Mammary epithelial cell (primary cell): ENCODE measurements at places on chromosomes 4 and X.
A peak's percentile ranks its signal among the peaks of the same experiment; 100 is the strongest.

- DNase-seq = no peak
These were observed 295.3 kb upstream of the CTSO start for GRCh38 chr4:156248917-156249316.

DNA sequence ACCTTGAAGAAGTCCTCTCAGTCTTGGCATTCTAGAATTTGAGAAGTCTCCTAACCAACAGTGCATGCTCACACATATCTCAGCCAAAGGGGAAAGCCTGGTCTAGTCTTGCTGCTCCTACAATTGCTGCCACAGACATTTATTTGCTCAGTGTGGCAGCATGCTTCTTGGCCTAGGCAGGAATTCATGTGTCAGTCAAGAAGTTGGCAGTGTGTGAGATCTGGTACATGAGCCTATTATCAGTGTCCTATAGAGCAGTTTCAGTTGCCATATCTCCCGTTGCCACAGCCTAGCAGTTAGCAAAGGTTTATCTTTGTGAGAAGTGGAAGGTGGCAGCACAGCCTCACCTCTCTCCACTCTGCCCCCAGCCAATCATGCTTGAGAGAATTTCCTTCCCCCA is 176.9 kb upstream of the ARHGEF9 start:
- no peak for DNase-seq

DNA sequence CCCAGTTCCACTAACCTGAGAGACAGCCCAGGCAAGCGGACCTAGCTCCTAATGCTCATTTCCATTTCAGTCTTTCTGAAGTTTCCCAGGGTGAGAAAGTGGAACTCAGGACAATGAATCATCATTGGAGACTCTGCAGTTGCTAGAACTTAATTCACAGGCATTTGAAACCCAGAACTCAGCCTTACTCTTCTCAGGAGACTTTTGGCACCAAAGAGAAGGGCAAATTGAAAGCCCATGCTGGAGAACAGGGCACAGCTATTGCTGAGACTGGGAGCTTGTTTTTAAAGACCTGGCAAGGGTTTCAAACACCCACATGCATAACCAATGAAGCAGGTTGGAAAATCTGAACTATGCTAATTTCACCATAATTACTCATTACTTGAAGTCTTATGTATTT is 36.0 kb downstream of the BST1 start:
- DNase-seq = no peak

- DNase-seq = no peak
These were observed 947.5 kb downstream of the PCDH7 start for GRCh38 chr4:31667686-31668085.

DNA sequence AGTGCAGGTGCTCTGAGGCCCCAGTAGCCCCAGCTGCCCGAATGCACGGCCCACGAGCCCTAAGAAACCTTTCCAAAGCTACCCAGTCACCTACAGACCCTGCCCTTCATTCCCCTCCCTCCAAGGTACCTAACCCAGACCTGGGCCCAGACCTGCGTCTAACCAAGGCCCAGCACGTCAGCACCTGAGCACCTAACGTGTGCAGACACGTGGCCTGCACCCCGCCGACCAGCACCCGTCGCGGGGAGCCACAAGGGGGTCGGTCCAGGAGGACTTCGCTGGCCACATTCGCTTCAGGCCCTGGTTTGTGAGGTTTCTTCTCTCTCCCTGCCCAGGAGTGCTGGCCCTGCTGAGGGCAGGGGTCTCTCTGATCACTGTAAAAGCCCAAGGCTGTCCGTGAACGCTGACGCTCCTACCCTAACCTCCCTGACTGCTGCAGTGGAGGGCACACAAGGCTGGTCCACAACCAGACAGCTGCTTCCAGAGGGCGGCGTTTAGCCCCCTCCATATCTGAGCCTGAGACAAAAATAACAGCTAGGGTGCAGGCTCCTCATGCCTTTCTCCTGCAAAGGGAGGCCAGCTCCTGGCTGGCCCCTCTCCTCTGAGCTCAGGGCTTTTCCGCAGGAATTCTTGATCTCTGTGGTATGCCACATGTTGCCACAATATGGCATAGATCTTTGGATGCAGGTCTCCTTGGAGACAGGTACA is 31.8 kb downstream of the WDR1 start:
- DNase-seq = no peak

GRCh38 chr4:163148466-163149336 is 18.0 kb downstream of the NAF1 start:
- DNase-seq = no peak

DNA sequence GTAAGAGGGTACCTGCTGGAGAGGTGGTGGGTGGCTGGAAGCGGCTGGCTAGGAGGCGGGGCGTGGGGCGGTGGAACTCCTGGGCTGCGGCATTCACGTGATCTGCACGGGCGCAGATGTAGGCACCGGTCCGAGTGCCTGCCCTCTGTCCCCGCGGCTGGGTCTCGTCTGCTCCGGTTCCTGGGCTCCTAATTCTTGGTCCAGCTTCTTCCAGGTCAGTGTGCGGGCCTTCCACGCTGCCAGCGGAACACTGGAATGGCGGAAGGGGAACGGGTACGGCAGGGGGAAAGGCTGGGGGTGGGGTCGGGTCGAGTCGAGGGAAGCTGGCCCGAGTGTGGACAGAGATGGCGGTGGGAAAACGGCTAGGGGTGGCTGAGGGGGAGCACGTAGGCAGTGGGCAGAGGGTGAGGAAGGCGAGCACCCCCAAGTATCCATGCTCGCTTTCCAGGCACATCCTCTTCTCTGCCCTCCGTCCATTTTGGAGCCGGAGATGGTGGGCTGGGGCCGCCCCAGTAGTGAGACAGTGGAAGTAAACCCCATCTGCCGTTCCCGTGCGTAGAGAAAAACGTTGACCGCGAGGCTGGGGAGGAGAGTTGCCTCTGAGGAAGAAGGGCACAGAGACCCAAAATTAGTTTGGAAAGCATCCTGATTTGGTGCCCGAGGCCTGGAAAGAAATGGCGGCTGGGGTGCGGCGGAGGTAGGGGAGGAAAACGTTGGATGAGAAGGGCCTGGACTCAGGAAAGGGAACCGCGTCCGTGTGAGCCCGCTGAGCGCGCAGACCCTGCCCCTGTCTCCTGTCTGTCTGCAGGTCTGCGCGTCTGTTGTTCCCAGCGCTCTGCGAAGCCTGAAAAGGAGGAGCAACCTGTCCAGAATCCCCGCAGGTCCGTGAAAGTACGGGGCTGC is at the start of gene TCEAL4:
Gene TCEAL4 (plus strand): TSS at position 105 of the 903 bp plus-strand sequence. CDS start 1,161 bp downstream, outside the sequence.
- peak; percentile 13 for DNase-seq

- DNase-seq = no peak
These were observed 10.8 kb upstream of the RHOH start for GRCh38 chr4:40185830-40186664.

- no peak for DNase-seq
These were observed 111.4 kb upstream of the TTC29 start for GRCh38 chr4:147056940-147057610.

- peak; percentile 35 for DNase-seq
These were observed 211.9 kb upstream of the NRK start for GRCh38 chrX:105610411-105610810.

- DNase-seq = peak; percentile 76
These were observed 51.2 kb upstream of the HCCS start for GRCh38 chrX:11059933-11060332.

- peak; percentile 35 for DNase-seq
These were observed 133.0 kb upstream of the TMLHE start for GRCh38 chrX:155745792-155746191.

DNA sequence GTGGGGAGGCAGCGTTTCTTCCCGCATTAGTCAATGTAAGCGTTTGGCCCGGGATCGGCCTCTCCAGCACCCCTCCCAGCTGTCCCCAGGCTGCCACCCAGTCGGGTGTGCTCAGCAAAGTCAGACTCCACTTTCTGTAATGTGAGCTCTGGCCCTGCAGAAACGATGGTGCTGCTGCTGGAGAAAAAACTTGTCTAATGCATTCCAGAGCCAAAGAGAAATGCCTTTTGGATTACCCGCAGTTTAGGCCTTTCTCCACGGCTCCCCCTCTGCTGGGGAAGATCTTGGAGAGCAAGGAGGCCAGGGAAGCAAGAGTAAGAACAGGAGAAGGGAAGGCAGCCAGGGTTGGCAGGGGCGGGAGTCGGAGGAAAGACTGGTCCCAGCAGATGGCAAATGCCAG is 55.2 kb downstream of the ELF4 start:
- no peak for DNase-seq

- DNase-seq = no peak
These were observed 70.7 kb upstream of the HCCS start for GRCh38 chrX:11040405-11040804.

DNA sequence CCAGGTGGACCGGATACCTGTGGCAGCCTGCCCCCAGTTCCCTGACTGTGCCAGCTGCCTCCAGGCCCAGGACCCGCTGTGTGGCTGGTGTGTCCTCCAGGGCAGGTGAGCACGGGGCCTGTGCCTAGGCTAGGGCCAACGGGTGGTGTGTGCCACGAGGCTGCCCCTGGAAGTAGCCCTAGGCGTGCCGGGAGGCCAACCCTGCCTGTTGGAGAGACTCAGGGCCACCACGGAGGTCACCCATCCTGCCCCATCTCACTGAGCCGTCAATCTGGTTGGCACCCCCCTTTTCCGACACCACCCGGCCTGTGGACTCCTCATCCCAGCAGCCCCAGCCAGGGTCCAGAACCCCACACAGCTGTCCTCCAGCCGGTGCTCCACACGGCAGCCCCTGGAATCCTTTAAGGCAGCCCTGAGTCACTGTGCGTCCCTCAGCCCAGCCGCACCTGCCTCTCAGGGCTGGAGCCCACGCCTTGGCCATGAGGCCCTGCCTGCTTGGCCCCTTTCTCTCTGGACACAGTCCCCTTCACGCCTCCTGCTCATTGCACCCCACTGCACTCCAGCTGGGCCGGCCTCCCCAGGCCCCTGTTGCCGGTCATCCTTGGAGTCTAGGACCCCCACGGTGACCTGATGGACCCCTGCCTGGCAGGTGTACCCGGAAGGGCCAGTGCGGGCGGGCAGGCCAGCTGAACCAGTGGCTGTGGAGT is 5.3 kb downstream of the PLXNB3 start:
- DNase-seq = no peak

DNA sequence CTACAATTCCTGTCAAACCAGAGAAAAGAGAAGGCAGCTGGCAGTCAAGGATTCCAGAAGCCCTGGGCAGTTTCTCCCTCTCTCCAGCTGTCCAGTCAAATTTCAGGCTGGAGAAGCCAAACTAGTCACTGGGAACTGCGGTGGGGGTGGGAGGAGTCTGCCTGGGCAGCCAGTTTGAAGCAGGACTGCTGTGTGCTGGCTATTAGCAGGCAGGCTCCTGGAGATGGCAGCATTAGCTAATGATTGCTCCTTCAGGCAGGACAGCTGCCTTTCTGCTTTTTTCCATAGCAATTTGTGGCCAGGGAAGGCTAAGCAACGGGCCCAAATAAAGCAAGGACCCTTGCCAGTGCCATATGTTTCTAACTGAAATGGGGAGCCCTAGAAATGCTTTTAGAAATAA is 44.7 kb upstream of the FGF13 start:
- peak; percentile 37 for DNase-seq

- DNase-seq = no peak
These were observed 38.8 kb downstream of the SEC31A start for GRCh38 chr4:82851885-82852750.

GRCh38 chrX:124033821-124034220 is 72.3 kb downstream of the STAG2 start:
- peak; percentile 39 for DNase-seq

GRCh38 chr4:139966383-139966782 is 187.6 kb downstream of the MAML3 start:
- DNase-seq = no peak

- no peak for DNase-seq
These were observed 594 bp upstream of the ARHGAP24 start for GRCh38 chr4:85474356-85474755.

DNA sequence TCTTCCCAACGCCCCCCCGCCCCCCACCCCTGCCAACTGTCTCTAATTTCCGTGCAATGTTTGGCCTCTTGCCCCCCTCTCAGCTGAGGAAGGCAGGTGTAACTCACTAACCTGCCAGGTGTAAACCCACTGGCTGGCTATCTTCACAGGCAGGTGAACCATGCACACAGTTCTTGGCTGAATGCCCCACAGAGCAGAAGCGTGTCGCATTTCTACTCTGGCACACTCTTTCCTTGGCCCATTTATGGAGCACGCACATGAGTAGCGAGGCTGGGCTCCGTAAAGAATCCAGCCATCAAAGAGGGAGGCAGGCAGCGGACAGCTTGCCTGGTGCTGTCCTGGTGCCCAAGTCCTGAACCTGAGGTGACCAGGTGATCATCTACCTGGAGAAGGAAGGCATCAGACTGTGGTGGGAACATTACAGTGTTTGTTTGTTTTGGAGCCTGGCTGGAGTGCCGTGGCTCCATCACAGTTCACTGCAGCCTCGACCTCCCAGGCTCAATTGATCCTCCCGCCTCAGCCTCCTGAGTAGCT is 39.2 kb upstream of the CRMP1 start:
- DNase-seq = no peak

DNA sequence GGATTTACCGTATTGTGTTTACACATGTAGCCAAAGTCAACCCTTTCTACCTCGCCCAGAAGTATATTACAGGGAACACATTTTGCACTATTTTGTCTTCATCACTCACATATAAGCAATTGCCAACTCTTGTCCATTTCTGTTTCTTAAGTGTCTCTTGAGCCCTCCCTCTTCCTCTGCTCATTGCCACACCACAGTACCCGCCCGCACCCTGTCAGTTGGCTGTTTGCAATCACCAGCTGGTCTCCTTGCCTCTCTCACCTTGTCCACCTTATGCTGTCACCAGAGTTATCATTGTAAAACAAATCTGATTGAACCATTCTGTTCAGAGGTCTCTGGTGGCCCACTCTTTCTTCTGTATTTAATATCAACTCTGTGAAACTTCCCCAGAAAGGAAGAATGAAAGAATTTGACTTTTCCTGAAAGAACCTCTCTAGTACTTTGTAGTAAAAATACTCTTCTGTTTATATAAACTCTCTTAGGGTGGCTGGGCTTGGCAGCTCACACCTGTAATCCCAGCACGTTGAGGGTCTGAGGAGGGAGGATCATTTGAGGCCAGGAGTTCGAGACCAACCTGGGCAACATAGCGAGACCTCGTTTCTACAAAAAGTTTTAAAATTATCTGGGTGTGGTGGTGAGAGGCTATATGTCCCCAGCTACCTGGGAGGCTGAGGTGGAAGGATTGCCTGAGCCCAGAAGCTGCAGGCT is 50.2 kb downstream of the ING2 start:
- DNase-seq = no peak

DNA sequence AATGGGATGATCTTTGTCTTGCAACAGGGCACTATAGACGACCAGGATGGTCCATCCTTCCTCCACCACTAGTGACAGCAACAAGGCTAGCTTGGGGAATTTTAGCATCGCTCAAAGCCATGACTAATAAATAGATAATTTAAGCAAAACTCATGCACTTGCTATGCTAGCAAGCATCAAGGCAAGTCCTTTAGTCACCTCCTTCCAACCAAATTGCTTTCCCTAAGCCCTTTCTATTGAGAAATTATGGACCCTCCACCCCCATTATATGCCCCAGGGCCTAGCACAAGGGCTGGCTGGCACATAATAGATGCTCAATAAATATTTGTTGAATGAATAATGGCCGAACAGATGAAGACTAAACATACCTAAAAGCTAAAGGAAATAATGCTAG is 28.6 kb downstream of the SLC16A2 start:
- peak; percentile 83 for DNase-seq

DNA sequence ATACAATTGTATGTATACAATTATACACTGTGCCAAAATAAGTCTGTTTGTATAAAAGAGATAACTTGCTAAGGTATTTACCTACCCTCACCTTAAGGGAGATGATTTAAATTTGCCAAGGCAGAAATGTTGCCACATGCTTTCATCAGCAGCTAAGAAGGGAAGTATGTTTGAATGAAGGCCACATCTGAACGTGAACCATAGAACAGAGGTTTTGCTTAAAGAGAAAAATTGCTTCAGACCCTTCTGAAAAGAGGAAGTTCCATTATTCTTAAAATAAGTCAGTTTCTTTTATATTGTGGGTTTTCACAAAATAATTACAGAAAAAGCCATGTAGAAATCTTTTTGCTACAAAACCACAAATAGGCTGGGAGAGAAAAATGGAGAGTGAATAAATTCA is 621.5 kb upstream of the HTR2C start:
- no peak for DNase-seq
